Stimulated activated CD8-positive, alpha-beta memory T cell treated with anti-CD3 and anti-CD28 coated beads, Interleukin-15, amount 100 ng/mL, for 24 hours (primary cell): ENCODE measurements at places on chromosomes 11 and 22.

DNA sequence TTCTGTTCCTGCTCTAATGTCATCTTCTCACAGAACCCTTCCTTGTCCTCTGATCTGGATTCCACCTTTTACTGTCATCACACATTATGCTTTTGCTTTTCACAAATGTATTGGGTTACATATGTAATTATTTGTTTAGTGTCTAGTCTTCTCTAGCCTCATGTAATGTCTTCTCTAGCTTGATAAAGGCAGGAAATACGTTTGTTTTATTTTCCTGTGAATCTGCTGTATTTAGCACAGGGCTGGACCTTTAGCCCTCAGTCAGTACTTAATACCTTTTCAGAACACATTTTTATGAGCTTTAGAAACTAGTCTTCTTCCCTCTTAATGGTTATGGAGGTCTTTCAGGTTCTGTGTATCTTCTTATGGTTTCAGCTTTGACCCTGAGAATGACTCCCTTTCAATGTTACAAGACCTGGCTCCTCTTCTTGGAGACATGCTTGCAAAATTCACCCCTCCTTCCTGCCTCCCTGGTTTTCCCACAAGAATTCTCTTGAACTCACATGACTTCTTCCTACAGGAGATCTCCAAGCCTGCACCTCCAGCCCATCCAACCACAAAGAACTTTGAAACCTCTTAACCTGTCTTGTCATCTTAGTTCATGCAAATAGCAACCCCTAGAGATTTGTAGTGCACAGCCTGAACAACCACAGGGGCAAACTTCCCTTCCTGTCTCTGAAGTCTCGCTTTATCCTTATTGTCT, 132.7 kb upstream of the DDI1 start:
- DNase-seq, result no peak

GRCh38 chr11:110971140-110971539, 258.9 kb upstream of the ARHGAP20 start:
- DNase-seq, result no peak

DNA sequence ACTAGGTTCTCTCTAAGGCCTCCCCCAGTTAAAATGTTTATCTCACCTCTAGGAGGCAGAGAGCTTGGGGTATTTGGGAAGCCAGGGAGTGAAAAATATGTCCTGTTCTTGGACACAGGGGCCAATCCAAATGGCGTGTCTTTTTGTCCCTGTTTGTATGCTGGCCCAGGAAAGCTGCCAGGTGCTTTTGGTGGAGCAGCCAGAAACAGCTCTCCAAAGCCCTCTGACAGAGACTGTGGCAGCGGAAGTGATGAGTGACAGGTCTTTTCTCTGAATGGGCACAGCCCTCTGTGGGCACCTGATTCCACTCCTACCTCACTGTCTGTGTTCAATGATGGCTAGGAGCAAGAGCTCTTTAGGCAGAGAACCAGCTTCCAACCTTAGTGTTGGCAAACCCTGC, 106.4 kb upstream of the KIRREL3 start:
- no peak for DNase-seq

- DNase-seq, result no peak
These were observed 10.9 kb upstream of the ADSL start for GRCh38 chr22:40335358-40335757.

GRCh38 chr11:46279126-46280099, 2.0 kb downstream of the CREB3L1 start:
- DNase-seq, result no peak

DNA sequence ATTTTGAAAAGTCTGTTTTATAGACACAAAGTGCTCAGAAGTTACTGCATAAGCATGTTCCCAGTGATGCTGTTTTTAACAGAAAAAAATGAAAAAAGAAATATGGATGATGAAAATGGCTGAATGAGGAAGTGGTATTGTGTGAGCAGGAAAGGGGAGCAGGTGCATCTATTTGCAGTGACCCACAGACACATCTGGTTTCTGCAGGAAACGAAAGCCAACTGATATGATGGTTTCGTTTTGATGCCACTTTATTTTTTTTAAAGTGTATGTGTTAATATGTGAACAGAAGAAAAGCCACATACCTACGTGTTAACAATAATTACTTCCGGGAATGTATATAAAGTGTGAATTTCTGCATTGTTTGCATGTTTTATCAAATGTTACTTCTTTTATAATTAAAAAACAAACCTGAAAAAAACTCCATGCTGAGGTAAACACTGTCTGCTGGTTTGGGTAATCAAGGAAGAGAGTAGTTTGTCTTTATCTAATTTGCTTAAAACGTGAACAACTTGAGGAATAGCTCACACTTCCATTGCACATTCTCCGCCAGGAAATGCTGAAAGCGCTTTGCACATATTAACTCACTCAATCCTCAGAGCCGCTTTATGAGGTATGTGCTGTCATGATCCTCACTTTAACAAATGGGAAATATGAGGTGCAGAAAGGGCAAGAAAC, 1335.9 kb downstream of the TBC1D22A start:
- no peak for DNase-seq

- no peak for DNase-seq
These were observed 4.7 kb upstream of the GNAZ start for GRCh38 chr22:23065495-23066122.

DNA sequence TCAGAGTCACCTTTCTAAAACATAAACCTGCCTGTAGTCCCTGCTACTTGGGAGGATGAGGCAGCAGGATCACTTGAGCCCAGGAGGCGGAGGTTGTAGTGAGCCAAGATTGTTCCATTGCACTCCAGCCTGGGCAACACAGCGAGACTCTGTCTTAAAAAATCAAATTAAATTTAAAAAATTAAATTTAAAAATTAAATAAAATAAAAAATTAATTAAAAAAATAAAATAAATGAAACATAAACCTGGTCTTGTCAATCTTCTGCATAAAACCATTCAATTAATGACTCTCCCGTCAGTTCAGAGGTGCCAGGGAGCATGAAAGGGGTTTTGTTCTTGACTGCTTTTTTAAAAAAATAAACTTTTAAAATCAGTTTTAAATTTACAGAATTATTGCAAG, 48.6 kb downstream of the CCDC83 start:
- DNase-seq, result no peak
